ENCODE measurements at places on chromosomes 16 and 17.

DNA sequence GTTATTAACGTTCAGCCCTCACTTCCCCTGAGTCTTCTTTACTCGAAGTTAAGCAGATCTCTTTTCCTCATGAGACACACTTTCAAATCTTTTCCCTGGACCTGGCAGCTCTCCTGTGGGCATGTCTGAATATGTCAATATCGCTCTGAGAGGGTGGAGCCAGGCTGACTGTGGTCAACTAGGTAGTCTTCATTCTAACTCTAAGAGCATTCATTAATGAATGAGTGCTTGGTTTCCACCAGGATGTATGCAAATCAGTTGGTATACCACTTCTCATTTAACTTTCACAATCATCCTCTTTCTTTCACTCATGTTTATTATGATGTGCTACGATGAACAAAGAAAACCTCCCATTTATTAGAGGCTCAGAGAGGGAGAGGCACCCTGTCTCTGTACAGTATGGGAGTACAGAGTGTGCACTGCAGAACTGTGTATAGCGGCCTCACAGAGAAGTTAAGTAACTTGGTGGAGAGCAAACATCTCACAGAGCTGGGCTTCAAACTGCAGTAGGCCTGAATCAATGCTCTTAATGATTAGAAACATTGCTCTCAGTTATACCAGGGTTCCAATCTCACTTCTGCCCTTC lies 39.9 kb downstream of the OTOA start:
- no peak for DNase-seq

GRCh38 chr16:68350813-68351350 lies 40.1 kb downstream of the PRMT7 start:
- DNase-seq, result no peak

- DNase-seq, result no peak
These were observed 7.7 kb upstream of the ZG16 start for GRCh38 chr16:29770250-29770929.

DNA sequence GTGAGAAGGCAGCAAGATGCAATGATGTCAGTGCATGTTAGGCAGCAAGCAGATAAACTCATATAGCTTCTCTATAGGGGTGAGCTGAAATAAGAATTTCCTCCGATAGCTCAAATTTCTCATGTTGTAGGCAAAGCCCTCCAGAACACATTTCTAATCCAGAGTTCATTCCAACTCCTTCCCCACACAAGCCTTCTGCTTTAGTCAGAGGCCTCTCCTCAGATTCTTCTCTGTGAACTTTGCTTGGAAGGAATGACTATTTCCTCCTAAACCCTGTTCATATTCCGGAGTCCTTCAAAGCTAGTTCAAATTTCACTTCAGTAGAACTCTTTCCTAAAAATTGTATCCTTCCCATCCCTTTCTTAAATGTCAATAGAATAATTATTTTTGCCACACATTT lies 144.8 kb downstream of the KCNJ2 start:
- no peak for DNase-seq

- no peak for DNase-seq
These were observed 6.8 kb downstream of the MTSS2 start for GRCh38 chr16:70678898-70679670.

DNA sequence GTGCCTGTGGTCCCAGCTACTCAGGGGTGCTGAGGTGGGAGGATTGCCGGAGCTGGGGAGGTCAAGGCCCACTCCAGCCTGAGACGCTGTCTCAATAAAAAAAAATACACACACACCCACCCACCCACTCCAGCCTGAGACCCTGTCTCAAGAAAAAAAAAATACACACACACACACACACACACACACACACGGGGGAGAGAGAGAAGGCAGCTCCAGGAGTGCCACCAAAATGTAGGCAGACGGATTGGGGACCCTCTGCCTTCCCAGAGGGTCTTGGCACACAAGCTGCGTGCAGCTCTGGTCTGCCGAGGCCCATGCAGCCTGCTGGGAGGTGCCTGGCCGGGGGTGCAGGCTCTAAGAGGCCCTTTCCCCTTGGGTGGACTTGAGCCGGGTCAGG lies 5.9 kb upstream of the NUDT16L1 start:
- DNase-seq, result no peak

DNA sequence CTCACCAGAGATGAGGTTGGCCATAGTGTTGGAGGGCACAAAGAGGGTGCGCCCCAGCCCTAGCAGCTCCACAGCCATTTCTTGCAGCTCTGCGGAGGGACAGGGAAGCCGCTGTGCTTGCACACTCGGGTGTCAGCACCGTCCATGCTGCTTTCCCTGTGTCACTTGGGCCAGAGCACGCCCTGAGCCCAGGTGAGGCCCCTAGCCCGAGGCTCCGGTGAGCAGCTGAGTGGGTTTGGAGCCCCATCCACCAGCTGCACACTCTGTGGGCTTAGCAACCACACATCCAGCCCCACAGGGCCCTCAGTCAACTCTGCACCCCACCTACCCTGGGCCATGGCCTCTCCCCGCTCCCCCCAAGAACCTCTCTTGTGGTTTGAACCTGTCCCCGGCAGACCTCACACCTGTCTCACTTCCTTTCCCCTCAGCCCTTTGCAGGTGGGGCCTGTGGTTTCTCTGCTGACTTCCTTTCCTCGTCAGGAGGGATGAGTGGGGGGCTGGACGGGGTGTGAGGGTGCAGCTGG lies 20.7 kb downstream of the TMEM235 start:
- no peak for DNase-seq

Data from pulmonary artery endothelial cell (primary cell).